ENCODE measurements at places on chromosomes 3 and 15.

- H3K4me1 ChIP-seq: peaks cover 18% of the 10 kb centered on the region
- H3K4me3 ChIP-seq: no peak overlapping the region
- no peak overlapping the region for H3K27ac ChIP-seq
- H3K36me3 ChIP-seq: no peaks in the 10 kb centered on the region
Observed at GRCh38 chr15:31239409-31239808, 87.2 kb upstream of the KLF13 start.

DNA sequence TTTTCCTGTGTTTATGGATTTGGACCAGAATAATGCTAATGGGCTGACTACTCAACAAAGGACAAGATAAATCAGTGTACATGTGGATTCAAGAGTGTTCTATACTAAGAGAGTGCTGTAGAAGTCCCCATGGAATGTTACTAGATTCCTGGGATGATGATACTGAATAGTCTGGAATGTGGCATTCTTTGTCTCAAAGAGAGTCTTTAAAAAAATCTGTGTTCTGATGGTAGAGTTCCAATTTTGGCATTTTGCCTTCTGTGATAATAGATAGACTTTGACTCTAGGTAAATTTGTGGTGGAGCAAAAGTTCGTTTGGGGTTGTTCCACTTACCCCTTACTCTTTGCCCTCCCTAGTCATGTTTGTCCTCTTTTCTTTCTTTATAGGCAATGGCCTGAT, 43.7 kb downstream of the NMD3 start:
- H3K27me3 ChIP-seq: no peaks in the 10 kb centered on the region
- peaks cover 43% of the 10 kb centered on the region for H3K36me3 ChIP-seq

DNA sequence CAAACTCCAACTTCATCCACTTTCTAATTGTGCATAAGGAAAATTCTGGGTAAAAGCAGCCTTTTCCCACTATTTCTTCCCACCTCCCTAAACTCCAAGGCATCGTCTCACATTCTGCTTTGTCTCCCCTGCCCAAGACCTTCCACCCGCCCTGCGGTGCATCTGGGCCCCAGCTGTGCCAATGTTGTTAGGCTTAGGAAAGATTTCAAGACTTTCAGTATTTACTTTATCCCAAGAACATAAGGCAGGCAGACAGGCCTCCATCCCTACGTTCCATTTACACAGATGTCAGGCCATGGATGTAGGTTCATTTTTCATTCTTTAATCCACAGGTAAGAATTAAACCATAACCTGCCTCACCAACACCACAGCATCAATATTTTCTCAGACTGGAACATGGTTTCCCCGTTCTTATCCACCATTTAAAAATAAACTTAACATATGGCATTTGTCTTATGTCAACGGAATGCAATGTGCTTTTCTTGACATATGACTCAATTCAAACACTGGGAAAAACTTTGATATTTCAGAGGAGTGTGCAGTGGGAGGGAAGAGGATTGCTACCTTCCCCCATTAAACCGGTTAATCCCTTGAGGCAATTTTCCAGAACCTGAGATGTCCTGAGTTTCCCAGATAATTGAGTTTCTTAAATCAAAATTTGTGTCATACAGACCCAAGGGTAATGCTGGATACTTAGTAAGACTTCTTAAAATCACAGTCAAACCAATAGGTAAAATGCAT, 238.0 kb upstream of the LRIG1 start:
- peaks cover 6% of the 10 kb centered on the region for H3K27me3 ChIP-seq
- ATAC-seq: no peak
- H3K36me3 ChIP-seq: no peaks in the 10 kb centered on the region
- H3K27ac ChIP-seq: no peak overlapping the region
- H3K4me3 ChIP-seq: no peak overlapping the region

DNA sequence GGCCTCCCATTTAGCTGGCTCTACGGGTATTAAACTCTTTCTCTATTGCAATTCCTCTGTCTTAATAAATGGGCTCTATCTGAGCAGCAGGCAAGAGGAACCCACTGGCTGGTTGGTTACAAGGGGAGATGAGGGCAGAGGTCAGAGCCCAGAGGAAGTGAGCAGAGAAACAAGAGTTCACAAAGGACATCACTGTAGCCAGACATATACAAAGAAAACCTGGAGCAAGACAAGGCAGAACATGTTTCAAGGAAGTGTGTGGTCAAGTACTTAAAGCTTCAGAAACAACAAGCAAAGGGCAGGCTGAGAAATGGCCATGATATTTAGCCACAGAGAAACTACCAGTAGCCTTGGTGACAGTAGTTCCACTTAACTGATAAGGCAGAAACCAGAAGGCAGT, 24.3 kb downstream of the SUSD5 start:
- peaks cover 25% of the 10 kb centered on the region for H3K27me3 ChIP-seq
- H3K4me1 ChIP-seq: no peaks in the 10 kb centered on the region
- ATAC-seq: no peak

Measured in activated T-helper 17 cell treated with anti-CD3 and anti-CD28 coated beads, Interleukin-2, amount 50 U/mL, for 72 hours (primary cell).